Left kidney (tissue), 8 donors: ENCODE measurements at places on chromosomes 13 and 19.

- no peak for DNase-seq
Measured at GRCh38 chr19:22527554-22527953, 105.4 kb upstream of the ZNF98 start.

GRCh38 chr19:8113017-8113416 lies 36.4 kb downstream of the FBN3 start:
- no peak for DNase-seq

DNA sequence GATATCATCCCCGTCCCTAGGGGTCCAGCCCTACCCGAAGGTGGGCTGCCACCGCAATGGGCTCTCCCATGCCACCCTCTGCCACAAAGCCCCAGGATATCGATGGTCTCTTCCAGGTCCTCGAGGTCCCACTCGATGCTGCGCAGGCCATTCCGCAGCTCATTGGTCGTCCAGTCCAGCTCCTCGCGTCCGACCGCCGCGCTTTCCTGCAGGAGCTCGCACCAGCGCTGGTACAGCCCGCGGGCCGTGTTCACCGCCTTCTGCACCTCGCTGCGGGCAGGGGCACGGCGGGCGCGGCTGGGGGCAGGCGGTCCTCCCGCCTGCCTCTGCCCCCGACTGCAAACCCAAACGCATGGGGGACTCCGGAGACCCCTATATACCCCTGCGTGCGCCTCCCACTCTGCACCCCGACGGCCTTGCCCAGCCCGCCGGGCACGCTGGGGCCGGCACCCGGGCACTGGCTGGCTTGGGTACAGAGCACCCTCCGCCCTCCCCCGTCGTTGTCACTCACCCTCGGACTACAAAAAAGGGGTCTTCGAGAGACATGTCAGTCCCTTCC lies 468 bp downstream of the STX10 start:
- DNase-seq, result peak; percentile 26

DNA sequence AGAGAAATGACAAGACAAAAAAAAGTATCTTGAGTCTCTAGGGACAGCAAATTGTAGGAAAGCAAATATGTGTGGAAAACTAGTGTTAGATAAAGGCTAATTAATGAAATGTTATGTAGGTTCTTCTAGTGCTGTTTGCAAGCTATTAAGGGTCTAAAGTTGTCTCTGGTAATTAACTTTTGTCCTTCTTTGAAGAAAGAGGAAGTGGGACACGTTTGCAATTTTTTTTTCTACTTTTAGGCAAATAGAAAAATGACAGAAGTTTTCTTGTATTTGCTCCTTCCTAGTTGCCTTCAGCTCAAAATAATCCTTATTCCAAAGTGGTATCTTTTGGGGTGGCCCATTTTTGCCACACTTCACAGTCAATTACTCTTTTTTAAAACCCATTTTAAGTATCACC lies 1877.7 kb upstream of the PRR20A start:
- no peak for DNase-seq

GRCh38 chr19:46451352-46451751 lies 20.0 kb downstream of the PNMA8A start:
- DNase-seq, result no peak

DNA sequence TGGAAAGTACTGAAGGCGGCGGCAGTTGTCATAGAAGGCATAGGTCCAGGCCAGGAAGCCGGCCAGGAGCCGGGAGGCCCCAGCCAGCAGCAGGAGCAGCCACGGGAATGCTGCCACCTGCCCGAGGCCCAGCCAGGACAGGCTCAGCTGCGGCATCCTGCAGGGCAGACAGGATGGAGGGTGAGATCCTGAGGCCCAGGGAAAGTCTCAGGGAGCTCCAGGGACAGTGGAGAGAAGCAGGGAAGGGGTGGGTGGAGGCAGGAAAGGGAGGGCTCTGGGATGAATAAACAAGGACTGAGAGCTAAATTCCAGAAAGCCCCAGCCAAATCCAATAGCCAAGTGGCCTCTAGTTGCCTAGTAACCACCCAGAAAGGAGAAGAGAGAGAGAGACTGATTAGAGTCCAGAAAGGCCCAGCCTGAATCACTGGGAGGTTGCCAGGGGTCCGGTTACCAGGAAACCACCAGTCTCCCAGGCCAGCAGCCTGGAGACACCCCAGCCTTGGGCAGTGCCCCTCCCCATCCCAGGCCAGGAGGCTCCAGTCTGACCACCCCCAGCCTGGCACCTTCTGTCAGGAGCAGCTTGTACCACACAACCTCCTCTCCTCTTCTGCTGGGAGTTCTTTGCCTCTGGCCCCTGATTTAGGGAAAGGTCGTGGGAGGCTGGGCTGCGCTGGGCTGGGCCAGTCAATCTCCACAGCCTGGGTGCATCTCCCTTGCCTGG lies 7.5 kb upstream of the OR10H5 start:
- no peak for DNase-seq

- no peak for DNase-seq
Measured at GRCh38 chr19:31992750-31993149, 352.7 kb upstream of the ZNF507 start.

DNA sequence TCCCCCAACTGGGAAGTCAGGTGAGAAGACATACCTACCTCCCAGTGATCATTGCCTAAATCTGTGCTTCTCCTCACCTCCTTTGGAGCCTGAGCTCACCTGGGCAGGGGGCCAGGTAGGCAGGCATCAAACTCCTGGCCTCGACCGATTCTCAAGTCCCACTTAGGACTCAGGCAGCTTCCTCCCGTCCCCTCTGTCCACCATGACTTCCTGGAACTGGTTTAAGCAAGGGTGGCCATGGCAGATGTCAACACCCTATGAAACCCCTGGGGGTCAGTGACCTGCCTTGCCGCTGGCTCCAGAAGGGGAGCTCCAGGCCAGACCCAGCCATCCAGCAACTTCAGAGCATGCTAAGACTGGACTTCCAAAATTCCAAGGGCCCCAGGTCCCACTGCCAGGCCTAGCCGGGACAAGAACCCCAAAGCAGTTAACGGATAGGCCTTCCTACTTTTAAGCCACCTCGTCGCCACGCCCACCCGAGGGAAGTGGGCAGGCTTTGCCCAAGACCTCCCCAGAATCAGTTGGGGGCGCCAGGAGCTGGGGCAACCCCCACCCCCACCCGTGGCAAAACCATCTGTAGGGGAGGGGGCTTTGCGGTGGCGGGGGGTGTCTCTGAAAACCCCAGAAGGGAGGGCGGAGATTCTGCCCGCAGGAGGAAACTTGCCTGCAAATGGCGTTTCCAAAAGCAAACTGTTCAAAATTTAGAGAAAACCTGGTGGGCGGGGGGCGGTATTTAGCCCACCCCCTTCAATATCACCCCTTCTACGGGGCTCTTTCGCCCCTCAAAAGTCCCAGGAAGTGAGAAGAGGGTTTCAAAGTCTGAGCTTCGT lies 657 bp downstream of the PLIN3 start:
- DNase-seq, result peak; percentile 52

DNA sequence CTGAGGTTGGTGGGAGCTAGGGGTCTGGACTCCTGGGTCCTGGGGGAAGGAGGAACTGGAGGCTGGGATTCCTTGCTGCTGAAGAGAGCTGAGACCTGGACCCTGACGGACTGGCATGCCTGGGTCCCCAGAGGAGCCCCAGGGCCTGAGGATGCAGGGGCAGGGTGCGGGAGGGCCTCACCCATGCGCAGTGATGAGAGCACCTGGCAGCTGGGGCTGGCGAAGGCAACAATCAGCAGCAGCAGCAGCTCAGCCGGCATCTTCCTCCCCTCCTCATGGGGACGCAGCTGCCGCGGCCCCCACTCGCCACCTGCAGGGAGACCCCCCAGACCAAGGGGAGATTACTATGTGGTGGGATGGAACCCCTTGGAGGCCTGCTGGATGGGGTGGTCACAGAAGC lies 4.5 kb downstream of the GRIK5 start:
- no peak for DNase-seq

GRCh38 chr19:18278521-18279265 lies 2.7 kb downstream of the JUND start:
- DNase-seq, result no peak

DNA sequence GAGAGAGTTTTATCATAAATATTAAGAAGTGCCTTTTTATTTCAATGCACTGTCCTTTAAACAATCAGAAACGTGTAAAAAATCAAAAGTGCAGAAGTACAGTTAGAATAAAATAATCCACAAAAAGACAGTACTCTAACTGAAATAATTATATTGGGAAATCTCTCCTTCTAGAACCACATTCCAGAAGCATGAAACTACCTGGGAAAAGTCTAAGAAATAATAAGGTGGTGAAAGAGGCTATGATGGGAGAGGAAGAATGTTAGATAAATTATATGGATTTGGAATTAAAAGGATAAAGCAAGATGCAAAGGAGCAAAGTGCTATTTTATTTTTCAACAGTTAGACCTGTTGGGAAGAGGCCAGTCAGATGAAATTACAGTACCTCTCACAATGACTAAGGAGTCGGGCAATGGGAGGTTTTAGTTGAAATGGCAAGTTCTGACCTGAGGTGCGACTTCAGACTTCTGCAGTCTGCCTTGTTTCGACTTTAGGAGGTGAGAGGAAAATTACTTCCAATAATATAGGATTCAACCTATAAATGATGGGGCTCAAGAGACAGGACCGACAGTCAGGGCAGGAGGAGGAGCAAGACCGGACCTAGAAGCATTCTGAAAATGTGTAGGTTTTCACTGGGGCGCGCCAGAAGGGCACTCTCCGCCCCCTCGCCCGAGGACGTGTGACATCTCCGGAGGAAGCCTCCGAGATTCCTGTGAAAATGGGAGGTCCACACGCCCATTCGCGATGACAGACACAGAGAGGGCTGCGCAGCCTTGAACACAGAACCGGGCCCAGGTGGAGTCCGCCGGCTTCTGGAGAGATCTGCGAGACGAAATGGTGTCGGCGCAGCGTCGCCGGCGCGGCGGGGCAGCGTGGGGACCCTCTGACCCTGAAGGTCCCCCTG lies 717 bp downstream of the SPRYD7 start:
- peak; percentile 14 for DNase-seq

DNA sequence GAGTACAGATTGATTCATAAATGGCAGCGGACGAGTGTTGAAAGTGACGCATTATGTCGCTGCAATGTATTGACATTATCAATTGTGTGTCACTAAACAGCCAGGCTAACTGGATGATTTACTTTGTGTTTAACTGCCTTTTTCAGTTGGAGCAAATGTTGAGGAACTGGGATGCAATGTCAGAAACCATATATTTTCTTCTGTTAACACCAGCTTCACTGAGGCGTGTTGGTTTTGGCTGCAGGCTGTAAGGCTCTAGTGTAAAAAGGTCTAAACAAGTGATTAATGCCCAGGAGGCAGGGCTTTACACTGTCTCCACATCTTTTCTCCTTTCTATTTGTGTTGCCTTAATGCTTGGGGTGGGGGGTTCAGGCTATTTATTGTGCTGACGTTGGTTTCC lies 80.1 kb downstream of the GGACT start:
- no peak for DNase-seq

DNA sequence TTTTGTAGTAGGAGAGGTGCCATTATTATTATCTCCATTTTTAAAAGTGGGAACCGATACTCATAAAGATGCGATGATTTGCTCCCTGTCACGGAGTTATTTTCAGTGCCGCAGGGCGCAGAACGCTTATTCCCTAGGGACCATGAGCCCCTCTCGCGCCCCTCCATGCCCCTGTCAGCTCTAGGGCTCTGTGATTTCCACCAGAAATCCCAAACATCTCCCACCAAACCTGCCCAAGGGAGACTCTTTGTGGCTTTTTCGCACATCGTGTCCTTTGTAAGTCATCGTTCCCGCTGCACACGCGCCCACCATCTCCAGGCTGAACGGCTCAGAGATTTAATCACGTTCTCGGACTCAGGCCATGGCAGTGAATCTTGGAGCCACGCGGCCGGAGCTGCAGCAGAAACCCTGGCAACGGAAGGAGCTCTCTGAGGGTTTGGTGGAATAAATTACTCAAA lies 105.1 kb downstream of the DNAJC15 start:
- DNase-seq, result no peak

- no peak for DNase-seq
Measured at GRCh38 chr13:99978799-99979452, 2.7 kb upstream of the ZIC2 start.

DNA sequence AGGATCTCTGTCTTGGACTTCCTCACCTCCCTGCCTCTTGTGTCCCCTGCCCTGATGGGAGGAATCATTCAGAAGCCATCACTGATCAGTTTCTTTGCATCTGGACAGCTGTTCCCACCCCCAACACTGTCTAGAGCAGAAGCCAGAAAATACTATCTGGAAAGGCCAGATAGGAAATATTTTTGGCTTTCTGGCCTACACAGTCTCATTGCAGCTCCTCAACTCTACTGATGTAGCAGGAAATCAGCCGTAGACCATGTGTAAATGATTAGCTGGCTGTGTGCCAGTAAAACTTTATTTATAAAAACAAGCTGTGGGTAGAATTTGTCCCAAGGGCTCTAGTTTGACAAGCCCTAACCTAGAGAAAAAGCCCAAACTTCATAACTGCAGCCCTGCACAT lies 5.6 kb downstream of the SIGLEC7 start:
- DNase-seq, result no peak

GRCh38 chr19:48069435-48069834 lies 25.6 kb upstream of the CABP5 start:
- no peak for DNase-seq

DNA sequence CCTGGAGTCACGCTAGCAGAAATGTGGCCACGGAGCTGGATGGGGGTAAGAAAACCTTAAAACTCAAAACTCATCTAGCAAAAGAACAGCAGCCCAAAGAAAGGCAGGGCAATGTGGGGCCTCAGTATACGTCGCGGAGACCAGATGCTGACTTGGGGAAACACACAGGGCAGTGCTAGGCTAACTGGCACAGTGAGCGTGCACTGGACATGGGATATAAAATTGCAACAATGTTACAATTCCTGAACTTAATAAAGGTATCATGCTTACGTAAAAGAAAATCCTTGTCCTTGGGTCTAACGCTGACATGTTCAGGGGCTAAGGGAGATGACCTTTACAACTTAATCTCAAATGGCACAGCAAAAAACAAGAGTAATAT lies 40.5 kb downstream of the COL4A1 start:
- no peak for DNase-seq

DNA sequence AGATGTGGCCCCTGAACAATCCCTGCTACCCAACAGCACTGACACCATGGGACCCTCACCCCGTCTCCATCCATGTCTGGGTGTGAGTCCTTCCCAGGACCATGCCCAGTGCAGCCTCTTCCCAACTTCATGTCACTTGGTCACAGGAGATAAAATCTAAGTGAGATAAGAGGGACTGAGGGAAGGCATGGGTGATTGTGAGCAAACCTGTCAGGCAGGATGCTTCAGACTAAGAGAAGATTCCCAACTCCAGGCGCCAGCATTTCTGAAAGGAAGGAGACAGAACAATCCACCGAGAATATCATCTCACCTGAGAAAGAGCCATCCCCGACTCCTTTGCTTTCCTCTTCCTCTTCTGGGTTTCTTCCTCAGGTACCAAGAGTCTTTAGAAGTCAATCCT lies 7.5 kb downstream of the ZNF320 start:
- no peak for DNase-seq

- no peak for DNase-seq
Measured at GRCh38 chr19:28556371-28556770, 656.6 kb downstream of the UQCRFS1 start.

- DNase-seq, result peak; percentile 81
Measured at GRCh38 chr19:16771618-16772017, 52.0 kb downstream of the NWD1 start.

- DNase-seq, result no peak
Measured at GRCh38 chr13:39417643-39418042, 185.3 kb downstream of the LHFPL6 start.

GRCh38 chr19:49064768-49065611 lies at the start of gene NTF4:
Gene NTF4, minus strand, starts transcription at chr19:49064818. Its CDS starts 2,821 bp downstream, at chr19:49061997.
- peak; percentile 68 for DNase-seq
